Mesenteric fat pad (tissue), 1 donor: ENCODE measurements at places on chromosomes 11 and 22. TPM values are rescaled to one million over a fixed set of nuclear protein-coding genes. Genes with fewer than 3 reads are reported as not detected.

The TRPT1 gene
- 32.7 TPM for total RNA-seq

The MEI1 gene
- total RNA-seq: 2.2 TPM

The ARHGAP8 gene
- 8.2 TPM for total RNA-seq

The GDPD4 gene
- total RNA-seq: not detected

The TENM4 gene
- total RNA-seq: 46.6 TPM

The FJX1 gene
- 28.8 TPM for total RNA-seq

The ENTHD1 gene
- not detected for total RNA-seq

The TTC38 gene
- 39.4 TPM for total RNA-seq

The BIRC2 gene
- 43.1 TPM for total RNA-seq

The CENPM gene
- not detected for total RNA-seq

The MFRP gene
- total RNA-seq: not detected

The PGR gene
- total RNA-seq: 2.3 TPM

The CD6 gene
- 0.87 TPM for total RNA-seq

GRCh38 chr11:123593570-123593969 lies 60.9 kb downstream of the SCN3B start:
- no peak for DNase-seq

DNA sequence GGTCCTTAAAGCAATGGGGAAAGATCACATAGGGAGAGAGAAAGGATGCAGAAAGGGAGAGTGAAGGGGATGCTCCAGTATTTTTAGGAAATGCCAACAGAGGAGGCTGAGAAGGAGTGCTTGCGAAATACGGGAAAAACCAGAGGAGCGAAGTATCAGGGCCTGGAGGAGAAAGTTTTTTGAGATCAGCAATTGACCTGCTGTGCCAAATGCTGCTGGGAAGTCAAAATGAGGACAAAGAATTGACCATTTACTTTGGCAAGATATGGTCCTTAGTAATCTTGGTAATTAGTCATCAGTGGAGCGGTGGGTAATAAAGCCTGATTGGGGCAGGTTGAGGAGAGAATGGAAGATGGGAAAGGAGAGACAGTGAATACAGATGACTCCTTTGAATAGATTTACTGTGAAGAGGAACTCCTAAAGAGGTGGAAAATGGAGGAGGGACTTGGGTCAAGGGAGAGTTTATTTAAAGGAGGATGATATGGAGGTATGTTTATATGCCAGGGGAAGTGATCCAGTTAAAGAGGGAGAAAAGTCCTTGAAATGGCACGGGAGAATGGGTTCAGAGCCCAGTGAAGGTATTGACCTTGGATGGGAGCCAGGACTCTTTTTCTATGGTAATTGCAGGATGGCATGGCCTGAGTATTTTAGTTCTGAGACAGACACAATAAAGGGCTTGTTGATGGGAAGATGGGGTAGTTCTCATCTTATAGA lies 111.5 kb downstream of the PKNOX2 start:
- no peak for DNase-seq

DNA sequence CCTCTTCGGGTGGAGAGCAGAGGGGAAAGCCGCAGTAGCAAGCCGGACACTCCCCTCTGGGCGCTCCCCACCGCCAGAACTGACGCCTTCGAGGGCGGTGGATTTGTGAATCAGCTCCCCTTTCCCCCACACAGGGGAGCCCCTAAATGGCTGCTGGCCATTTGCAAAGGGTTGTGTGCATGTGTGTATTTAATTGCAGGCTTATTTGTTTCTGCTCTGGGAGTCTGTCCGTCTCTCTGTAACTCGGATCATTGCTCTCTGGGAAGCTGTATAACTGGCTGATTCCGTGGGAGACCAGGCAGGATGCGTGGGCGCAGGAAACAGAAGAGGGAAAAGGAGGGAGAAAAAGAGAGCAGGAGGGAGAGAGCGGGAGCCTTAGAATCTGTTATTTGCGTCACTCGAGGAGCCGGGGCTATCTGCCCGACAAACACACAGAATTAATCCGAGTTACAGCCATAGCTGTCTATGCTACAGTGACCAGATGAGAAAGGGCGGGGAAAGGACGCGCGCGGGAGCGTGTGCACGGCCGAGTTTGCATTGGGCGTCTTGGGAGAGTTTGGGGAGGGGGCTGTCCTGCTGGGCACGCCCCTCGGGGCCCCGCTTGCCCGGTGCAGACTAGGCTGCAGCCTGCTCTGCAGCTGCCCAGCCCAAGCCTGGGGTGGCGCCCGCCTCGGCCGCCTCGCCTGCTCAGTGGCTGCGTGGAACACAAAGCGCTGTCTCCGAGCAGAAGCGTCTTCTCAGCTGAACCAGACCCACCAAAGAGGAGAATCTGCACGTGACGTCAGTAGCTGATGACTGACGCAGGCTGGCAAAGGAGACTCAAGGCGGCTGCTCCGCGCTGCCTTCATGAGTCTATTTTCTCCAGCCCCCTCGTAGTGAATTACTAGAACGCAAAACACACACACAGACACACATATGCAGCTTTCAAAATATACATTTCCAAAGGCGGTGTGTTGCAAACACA lies 105.3 kb upstream of the HSD17B12 start:
- DNase-seq: no peak

- DNase-seq: no peak
These were observed 56.8 kb downstream of the SLC5A12 start for GRCh38 chr11:26665036-26665435.

GRCh38 chr11:20374741-20375300 lies 11.3 kb downstream of the HTATIP2 start:
- DNase-seq: no peak

DNA sequence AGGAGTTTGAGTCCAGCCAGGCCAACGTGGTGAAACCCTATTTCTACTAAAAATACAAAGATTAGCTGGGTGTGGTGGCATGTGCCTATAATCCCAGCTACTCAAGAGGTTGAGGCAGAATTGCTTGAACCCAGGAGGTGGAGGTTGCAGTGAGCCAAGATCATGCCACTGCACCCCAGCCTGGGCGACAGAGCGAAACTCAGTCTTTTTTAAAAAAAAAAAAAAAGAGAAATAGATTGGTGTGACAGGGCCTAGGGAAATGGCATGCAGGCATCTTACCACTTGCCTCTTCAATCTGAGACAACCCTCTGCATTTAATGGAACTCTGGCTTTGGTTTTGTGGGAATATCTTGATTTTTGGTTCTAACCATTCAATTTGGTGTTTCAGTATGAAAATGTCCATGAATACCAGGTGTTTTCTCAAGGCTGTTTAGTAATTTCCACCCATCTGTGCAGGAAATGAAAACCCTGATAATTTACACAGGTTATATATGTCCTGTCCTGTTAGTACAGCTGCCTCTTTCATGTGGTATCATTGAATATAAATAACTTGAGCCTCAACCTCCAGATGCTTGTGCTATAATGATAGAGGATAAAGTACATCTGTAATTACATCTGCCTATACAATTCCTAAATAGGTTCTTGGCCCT lies 8.4 kb downstream of the XBP1 start:
- DNase-seq: no peak

DNA sequence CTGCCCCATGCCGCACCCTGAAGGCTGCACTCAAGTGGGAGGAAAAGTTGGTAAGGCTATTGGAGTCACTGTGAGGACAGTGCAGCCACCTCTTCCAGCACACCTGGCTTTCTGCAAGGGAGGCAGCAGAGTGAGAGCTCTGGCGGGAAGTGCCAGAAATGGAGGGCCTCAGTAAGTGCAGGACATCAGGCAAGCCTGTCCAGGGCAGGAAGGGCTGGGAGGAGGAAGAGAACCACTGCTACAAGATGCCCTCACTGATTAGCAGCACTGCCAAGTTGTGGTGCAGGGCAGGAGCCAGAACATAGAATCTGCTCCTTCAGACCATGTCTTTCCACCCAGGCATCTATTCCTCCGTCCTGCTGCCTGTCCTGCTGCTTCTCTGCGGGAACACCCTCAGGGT lies 61.2 kb upstream of the CLTCL1 start:
- no peak for DNase-seq

DNA sequence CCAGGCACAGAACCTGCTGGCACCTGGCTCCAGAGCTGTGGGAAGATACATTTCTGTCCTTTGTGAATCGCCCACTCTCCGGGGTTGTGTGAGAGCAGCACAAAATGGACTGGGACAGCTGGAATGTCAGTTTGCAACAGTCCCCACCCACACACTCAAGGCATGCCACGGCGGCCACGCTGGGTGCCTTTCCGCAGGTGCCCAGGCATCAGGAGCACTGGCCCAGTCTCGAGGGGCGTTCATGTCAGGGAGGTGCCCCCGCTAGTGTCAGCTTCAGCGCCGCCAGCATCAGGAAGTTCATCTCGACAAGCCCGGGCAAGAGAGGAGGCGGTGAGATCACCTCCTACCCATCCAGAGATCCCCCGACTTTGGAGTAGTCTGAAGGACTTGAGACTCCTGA lies 2.1 kb downstream of the TP53AIP1 start:
- no peak for DNase-seq

DNA sequence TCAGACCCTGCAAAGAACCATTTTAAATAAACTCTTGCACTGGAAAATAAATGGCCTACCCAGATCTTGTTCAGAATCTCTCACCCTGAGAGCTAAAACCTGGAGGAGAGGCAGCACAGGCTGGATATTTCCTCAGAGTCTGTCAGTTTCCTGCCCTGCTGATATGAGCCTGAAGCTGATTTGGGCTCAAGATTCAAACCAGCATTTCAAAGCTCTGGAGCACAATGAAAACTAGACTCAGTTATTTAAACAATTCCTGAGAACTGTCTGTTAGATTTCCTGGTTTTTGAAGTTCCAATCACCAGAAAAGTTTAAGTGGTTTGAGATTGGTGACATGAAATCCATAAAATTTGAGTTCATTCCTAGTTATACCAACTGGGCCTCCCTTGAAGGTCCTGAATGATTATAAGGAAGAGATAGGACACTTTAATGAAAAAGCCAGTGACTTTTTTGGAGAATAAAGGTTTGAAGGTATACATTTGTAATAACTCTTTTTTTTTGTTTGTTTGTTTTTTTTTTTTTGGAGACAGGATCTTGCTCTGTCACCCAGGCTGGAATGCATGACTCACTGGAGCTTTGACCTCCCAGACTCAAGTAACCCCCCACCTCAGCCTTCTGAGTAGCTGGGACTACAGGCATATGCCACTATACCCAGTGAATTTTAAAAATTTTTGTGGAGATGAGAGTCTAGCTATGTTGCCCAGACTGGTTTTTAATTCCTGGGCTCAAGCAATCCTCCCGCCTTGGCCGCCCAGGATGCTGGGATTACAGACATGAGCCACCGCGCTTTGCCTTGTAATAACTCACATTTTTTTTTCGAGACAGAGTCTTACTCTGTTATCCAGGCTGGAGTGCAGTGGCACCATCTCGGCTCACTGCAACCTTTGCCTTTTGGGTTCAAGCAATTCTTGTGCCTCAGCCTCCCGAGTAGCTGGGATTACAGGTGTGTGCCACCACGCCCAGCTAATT lies 8.0 kb upstream of the ESAM start:
- no peak for DNase-seq

GRCh38 chr11:118939404-118939915 lies 13.7 kb upstream of the BCL9L start:
- no peak for DNase-seq

DNA sequence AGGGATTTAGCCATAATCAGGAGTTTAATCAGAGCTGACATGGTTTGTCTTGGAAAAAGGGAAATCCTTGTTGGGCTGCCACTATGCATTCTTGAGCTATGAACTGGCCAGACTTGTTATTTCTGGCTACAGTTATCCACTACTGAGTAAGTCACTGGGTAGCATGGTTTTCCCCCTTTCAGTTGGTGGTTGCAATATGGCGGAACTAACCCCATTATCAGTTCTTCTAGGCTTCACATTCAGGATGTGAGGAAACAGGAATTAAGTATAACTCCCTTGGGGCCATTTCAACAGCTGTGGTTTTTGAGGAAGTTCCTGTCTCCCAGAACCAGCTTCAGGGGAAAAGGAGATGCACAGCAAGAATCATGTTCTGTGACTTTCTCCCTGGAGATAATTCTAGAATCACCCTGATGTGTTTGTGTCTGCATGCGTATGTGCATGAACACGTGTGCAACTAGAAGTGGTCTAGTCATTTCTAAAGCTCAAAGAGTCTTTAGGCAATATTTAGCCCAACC lies 103.0 kb upstream of the CD44 start:
- DNase-seq: no peak

- no peak for DNase-seq
These were observed 53.4 kb upstream of the HTATIP2 start for GRCh38 chr11:20310137-20310536.

GRCh38 chr22:31097941-31098631 lies 9.3 kb downstream of the SELENOM start:
- no peak for DNase-seq

DNA sequence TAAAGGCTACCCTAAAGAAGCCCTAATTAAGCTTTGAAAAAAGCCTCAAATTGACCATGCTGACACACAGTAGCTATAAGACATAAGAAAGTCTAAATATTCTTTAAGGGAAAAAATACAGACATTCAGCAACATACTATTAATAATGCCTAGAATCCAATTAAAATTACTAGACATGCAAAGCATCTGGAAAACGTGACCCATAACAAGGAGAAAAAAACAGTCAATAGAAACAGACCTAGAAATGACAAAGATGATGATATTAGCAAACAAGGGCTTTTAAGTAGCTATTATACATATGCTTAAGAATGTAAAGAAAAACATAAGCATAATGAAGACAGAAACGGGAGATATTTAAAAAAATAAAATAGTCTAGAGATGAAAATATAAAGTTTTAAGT lies 63.7 kb upstream of the MYOD1 start:
- DNase-seq: no peak

DNA sequence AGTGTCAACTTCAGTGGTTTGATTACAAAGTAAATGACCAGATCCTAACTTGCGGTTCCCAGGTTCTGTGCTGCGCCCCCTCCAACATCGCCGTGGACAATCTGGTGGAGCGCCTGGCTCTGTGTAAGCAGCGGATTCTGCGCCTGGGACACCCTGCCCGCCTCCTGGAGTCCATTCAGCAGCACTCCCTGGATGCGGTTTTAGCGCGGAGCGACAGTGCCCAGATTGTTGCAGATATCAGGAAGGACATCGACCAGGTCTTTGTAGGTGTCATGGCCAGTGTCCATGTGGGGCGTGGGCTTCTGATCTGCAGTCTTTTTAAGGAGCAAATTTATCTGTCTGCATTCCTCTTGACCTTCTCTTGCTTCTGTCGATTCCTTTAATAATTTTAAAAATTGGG lies 11.1 kb downstream of the IGHMBP2 start:
- no peak for DNase-seq

DNA sequence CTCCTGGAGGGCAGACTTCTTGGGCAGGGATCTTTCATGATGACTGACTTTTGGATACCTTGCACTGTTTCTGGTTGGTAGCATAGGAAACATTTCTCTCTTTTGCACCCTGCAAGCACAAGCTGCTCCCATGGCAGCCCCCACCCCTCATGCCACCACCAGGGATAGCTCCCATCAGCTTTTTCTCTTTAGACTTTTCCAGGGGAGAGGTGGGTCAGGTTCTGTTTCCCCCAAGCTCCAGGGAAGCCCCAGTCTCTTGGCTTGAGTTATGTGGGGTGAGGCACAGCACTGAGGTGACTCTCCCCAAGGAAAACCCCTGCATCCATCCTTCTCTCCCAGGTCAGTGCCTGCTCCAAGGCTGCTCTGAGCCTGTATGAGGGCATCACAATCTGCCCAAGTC lies 22.5 kb downstream of the LRRC32 start:
- DNase-seq: peak; percentile 28

- no peak for DNase-seq
These were observed 16.6 kb downstream of the OR8A1 start for GRCh38 chr11:124586238-124586860.

- no peak for DNase-seq
These were observed 130.2 kb downstream of the NCAM1 start for GRCh38 chr11:113091481-113091780.

GRCh38 chr22:35375031-35375430 lies 5.9 kb upstream of the HMOX1 start:
- DNase-seq: no peak

- DNase-seq: no peak
These were observed at the start of gene LARGE2 for GRCh38 chr11:45922425-45923082. Gene LARGE2, plus strand, starts transcription at chr11:45922656. Its CDS starts 227 bp downstream, at chr11:45922883.
